ENCODE measurements at places on chromosomes 3 and 15.

- DNase-seq = no peak
These were observed 5.5 kb downstream of the ANKDD1A start for GRCh38 chr15:64917211-64917610.

DNA sequence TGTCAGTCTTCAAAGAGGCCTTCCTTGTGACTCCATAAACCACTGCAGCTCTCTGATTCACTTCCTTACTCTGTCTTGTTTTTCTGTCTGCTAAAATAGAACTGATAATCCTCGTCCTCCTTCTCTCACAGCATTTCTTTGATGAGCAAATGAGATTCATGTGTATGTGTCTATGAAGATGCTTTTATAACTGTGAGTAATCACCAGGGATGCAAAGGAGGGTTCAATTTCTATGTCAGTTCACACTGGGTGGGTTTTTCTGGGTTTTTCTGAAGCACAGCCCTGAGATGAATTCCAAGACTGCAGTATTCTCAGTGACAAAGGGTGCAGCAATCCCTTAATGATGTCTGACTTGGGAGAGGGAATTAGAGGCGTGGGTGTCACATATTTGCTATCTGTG, 746.6 kb upstream of the CFAP20DC start:
- no peak for DNase-seq

DNA sequence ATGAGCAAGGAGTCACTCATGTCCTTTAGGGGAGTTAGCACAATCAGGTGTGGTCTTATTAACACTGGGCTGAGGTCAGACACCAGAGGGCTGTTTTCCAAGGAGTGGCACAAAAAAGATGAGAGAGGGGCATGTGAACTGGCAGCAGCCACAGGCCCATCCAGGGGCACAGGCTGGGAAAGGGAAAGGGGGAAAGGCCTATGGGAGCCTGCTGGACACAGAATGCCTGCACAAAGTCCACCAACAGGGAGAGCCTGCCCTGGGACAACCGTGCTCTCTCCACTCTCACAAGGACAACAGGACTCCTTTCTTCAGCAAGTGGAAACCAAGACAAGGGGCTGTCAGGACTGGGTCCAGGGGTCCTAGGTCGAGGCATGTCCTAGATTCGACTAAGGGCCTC, 109.6 kb downstream of the ADCY5 start:
- no peak for DNase-seq

- DNase-seq = no peak
These were observed 271.4 kb upstream of the PPP2R3A start for GRCh38 chr3:135694142-135694541.

All from kidney glomerular epithelial cell (primary cell).